GM12864 (cell line): ENCODE measurements at places on chromosomes 5 and 9.

DNA sequence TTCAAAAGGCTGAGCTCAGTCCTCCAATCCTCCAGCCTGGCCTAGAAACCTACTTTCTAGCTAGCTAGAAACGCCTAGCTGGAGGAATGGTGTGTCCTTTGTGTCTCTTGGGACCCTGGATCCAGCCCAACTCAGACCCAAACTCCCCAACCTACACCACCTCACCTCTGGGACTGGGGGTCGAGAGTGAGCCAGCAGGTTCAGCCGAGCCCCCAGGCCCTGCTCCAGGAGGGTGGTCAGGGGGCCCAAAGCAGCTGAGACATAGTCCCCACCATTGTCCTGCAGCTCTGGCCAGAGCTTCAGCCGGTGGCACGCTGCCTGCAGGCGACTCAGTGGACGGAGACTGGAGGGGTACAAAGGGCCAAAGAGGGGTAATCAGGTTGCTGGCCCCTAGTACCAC, 6.2 kb downstream of the NOL6 start:
- no peak for DNase-seq

DNA sequence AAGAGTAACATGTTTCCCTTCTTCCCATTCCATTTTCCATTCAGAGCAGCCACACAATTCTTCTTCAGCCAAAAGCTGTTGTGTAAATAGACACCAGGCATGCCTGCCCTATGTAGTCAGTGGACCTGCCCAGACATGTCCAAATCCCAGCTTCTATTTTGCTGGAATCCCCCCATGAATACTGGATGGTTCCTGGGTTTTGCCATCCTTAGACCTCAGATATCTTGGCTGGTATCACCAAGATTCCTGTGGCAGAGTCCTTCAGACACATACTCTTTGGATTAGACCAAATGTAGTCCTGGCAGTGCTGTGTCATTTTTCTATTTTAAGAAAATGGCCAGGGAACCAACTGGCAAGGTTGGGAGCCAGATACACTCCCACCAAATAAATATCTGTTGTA, 10.3 kb downstream of the FST start:
- no peak for DNase-seq

- no peak for DNase-seq
These were observed 217.6 kb downstream of the NPR3 start for GRCh38 chr5:32928761-32929160.

DNA sequence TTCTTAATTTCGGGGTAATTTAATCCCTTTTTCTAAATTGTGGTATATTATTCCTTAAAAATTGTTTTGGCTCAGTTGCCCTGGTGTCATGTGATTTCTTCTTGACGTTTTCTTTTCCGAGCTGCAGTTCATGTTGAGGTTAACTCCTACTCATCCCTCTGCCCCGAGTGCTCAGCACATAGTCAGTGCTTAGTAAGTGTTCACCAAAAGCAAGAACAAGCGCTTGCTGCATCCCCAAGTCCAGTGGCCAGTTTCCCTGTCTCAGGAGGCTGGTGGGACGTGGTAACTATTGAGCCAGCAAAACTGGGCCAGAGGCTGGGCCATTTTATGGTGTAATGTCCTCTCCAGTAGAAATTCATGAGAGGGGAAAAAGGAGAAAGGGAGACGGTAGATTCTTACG, 23.3 kb downstream of the TRIO start:
- no peak for DNase-seq
